Fibroblast of mammary gland (primary cell): ENCODE measurements at places on chromosomes 13 and 19.

- DNase-seq: peak; percentile 95
Measured at GRCh38 chr13:43830497-43830881, 43.7 kb upstream of the ENOX1 start.

DNA sequence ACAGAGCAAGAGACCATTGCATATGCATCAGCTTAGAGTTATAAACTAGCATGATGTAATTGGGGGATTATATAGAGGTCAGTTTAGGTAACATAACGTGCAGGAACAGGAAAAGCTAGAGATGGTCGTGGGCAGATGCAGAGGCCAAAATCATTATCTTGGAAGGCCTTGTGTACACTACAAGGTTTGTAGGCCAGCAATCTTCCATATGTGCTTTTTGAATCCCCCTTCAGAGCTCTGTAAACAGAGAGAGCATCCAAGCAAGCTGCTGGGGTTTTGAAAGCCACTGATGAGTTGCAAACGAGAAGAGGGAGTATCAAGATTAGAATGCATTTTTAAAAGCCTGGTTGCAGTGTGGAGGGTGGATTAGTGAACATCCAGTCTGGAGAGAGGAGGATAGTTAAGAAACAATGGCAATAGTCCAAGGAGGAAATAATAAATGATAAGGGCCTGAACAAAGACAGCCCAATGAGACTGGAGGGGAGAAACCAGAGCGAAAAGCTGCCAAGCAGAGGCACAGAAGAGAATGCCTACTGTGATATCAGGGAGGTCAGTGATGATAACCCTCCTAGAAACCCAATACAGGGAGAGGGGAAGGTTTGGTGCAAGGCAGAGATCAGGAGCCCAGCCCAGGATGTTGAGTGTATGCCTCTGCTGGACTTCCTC, 109.6 kb downstream of the ZAR1L start:
- DNase-seq: no peak

GRCh38 chr19:33673996-33674625, 52.4 kb downstream of the CHST8 start:
- no peak for DNase-seq

GRCh38 chr13:108276060-108276459, 6.5 kb downstream of the TNFSF13B start:
- DNase-seq: peak; percentile 23

- no peak for DNase-seq
Measured at GRCh38 chr13:50826035-50826434, 17.5 kb downstream of the DLEU7 start.

DNA sequence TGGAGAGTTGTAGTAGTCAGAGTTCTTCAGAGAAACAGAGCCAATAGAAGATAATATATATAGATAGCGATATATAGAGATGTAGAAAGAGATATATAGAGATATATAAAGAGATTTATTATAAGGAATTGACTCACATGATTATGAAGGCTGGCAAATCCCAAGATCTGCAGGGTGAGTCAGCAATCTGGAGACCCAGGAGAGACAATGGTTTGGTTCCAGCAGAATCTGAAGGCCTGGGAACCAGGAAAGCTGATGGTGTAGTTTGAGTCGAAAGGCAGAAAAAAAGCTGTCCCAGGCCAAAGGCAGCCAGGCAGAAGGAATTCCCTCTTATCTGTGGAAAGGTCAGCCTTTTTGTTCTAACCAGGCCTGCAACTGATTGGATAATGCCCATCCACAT, 194.1 kb downstream of the NUFIP1 start:
- DNase-seq: peak; percentile 72

DNA sequence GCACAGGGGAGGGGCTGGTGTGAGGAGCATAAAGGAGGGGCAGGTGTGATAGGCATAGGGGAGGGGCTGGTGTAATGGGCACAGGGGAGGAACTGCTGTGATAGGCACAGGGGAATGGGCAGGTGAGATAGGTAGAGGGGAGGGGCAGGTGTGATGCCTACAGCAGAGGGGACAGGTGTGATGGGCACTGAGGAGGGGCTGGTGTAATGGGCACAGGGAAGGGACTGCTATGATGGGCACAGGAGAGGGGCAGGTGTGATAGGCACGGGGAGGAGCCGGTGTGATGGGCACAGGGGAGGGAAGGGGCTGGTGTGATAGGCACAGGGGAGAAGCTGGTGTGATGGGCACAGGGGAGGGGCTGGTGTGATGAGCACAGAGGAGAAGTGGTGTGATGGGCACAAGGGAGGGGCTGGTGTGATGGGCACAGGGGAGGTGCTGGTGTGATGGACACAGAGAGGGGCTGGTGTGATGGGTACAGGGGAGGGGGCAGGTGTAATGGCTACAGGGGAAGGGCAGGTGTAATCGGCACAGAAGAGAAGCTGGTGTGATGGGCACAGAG, 39.5 kb upstream of the POP4 start:
- no peak for DNase-seq

- no peak for DNase-seq
Measured at GRCh38 chr13:111952032-111952431, 114.9 kb upstream of the SOX1 start.

DNA sequence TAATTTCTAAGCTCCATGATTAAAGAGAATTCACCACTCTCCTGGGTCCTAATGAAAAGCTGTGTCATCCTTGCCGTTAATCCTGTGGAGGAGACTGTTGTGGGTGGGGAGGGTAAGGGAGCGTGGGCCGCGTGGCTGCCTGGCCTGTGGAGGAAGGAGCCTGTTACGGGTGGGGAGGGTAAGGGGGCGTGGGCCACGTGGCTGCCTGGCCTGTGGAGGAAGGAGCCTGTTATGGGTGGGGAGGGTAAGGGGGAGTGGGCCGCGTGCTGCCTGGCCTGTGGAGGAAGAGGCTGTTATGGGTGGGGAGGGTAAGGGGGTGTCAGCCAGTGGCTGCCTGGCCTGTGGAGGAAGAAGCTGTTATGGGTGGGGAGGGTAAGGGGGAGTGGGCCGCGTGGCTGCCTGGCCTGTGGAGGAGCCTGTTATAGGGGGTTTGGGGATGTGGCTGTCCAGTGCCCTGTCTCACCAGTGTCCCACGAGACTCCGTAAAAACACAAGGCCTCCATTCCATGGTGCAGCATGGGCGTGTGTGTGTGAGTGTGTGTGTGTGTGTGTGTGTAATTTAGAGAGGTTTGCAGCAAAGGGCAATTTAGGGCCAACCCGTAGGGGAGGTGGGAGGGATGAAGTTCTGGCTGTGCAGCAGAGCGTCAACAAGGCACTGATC, 15.6 kb upstream of the DCUN1D2 start:
- DNase-seq: peak; percentile 31

GRCh38 chr19:38974624-38975213, 823 bp downstream of the FBXO17 start:
- DNase-seq: peak; percentile 25
